ENCODE measurements at places on chromosomes 3 and 15.

DNA sequence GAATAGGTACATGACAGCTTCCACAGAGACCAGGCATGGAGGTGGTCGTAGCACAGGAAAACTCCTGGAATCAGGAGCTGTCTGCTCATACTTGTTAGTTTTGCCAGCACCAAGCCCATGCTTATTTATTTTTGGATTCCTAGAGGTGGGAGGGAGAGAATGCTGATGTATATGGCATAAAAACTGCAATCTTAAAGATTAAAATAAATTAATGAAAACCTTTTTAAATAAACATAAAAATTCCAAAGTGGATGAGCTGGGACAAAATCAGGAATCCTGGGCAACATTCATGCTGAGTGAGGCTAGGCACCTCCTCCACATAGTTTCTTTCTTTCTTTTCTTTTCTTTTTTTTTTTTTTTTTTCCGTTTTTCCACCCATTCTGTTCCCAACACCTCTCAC, 14.3 kb upstream of the BCL6 start:
- ATAC-seq, result no peak

GRCh38 chr3:192710366-192710765, 17.0 kb downstream of the FGF12 start:
- ATAC-seq, result no peak

GRCh38 chr3:65018801-65019200, 331.0 kb upstream of the ADAMTS9 start:
- ATAC-seq, result no peak

DNA sequence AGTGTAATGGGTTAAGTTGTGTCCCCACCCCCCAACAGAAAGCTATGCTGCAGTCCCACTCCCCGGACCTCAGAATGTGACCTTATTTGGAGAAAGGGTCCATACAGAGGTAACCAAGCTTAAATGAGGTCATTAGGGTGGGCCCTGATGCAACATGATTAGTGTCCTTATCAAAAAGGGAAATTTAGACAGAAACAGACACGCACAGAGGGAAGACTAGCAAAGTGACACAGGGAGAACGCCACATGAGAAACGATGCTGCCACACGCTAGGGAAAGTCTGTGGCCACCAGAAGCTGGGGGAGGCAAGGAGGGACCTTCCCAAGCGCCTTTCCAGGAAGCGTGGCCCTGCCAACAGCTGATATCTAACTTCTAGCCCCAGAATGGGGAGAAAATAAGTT, 65.4 kb downstream of the RPN1 start:
- ATAC-seq, result no peak

- ATAC-seq, result no peak
Measured at GRCh38 chr3:123169930-123170329, 31.8 kb upstream of the SEC22A start.

DNA sequence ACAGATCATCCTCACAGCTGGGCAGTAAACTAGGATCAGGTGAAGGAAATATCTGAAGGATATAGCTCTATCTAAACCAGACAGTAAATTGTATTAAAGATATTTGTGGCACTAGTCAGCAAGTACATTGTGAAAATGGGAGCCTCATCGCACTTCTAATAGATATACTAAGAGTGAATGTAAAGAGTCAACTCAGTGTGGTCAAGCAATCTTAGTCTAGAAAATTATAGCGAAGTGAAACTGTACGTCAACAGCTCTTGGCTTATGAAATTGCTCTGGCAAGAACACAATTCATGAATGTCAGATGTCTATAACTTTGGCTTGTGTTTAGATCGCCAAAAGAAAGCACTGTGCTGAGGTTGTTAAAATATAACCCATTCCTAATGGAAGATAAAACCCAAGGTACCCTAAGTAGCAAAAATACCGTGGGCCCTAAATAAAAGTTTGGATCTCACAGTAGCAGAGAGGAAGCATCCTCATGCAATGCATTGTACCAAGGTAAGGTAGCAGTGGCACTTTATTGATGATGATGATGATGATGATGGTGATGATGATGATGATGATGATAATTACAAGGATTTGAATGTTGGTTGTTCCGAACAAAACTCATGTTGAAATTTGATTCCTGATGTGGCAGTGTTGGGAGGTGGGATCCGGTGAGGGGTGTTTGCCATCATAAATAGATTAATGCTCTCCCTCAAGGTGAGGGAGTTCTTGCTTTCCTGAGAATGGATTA, 228.5 kb downstream of the UNC13C start:
- no peak for ATAC-seq

DNA sequence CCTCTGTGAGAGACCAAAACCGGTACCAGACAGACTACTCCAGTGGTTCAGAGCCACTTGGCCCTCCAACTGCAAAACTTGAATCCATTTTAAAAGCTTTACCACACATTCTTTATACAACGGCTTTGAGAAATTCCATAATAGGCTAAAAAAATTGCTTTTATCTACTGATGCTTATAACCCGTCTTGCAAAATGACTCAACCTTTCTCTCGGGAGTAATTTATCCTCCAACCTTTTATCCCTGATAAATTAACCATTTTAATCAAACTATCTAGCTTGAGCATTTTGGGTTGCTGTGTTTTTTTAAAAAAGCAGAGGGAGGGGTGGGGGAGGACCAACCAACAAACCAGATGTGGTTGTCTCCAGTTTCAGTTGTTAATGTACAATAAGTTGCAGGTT, 275.7 kb upstream of the LRTM1 start:
- ATAC-seq, result no peak

GRCh38 chr3:71128961-71129360, 454.6 kb downstream of the FOXP1 start:
- no peak for ATAC-seq

All from SK-N-SH treated with all-trans-retinoic acid at 6 μM for 48 hours (cell line).